IMR-90 (cell line): ENCODE measurements at places on chromosomes 11 and 22. TPM values are rescaled to one million over a fixed set of nuclear protein-coding genes. Genes with fewer than 3 reads are reported as not detected.

OR10G6 gene
- total RNA-seq: not detected in 2 replicates

CCND1 gene
- 717 and 748 TPM in 2 replicates for total RNA-seq

PRDM10 gene
- 6.5 and 6.7 TPM in 2 replicates for total RNA-seq

UBQLN3 gene
- total RNA-seq: not detected in 2 replicates

OR10A2 gene
- total RNA-seq: not detected in 2 replicates

SCUBE2 gene
- total RNA-seq: 0.56 and 0.72 TPM in 2 replicates

EFEMP2 gene
- 62.7 and 69.2 TPM in 2 replicates for total RNA-seq

KDELR3 gene
- 192 and 224 TPM in 2 replicates for total RNA-seq

NTM gene
- 17.8 and 19.5 TPM in 2 replicates for total RNA-seq

NXPE1 gene
- not detected in 2 replicates for total RNA-seq

OR5B21 gene
- total RNA-seq: not detected in 2 replicates

PNPLA5 gene
- 0.18 TPM in 1 of 2 replicates, not detected in the other for total RNA-seq

PPP2R5B gene
- total RNA-seq: 6.4 and 6.5 TPM in 2 replicates

RHOD gene
- total RNA-seq: 4.7 and 5.3 TPM in 2 replicates

OR51B5 gene
- total RNA-seq: 0.54 and 0.56 TPM in 2 replicates

TRIM21 gene
- total RNA-seq: 18.6 and 19.2 TPM in 2 replicates

CEND1 gene
- total RNA-seq: 0.83 and 0.90 TPM in 2 replicates

OR2D3 gene
- not detected in 2 replicates for total RNA-seq

SLC29A2 gene
- total RNA-seq: under 0.01 TPM in 2 replicates

UBQLNL gene
- 0.18 TPM in 1 of 2 replicates, not detected in the other for total RNA-seq

EML3 gene
- 4.4 and 5.0 TPM in 2 replicates for total RNA-seq

ARHGAP42 gene
- total RNA-seq: 7.3 and 8.9 TPM in 2 replicates

NRXN2 gene
- 0.18 and 0.28 TPM in 2 replicates for total RNA-seq

FOLR1 gene
- not detected in 2 replicates for total RNA-seq

CYP2D6 gene
- total RNA-seq: under 0.01 TPM in 2 replicates

KRTAP5-9 gene
- not detected in 2 replicates for total RNA-seq

TMEM132A gene
- total RNA-seq: 7.7 and 8.3 TPM in 2 replicates

MAPK12 gene
- 35.6 and 41.0 TPM in 2 replicates for total RNA-seq

APOBEC3A gene
- total RNA-seq: not detected in 2 replicates

MMP7 gene
- total RNA-seq: not detected in 2 replicates

LGR4 gene
- 6.8 and 8.1 TPM in 2 replicates for total RNA-seq

CNTF gene
- 2.3 and 3.3 TPM in 2 replicates for total RNA-seq

DBX1 gene
- not detected in 2 replicates for total RNA-seq

C11orf87 gene
- under 0.01 TPM in 2 replicates for total RNA-seq

TECTA gene
- 0.18 and 0.28 TPM in 2 replicates for total RNA-seq
